Skin of body (tissue), 3 donors: ENCODE measurements at places on chromosomes 16 and 17. TPM values are rescaled to one million over a fixed set of nuclear protein-coding genes. Genes with fewer than 3 reads are reported as not detected.

Gene IL17C
- 0.39 TPM for total RNA-seq

Gene FNDC8
- total RNA-seq, result not detected

Gene NKD1
- 4.9 TPM for total RNA-seq

Gene MT1M
- total RNA-seq, result 1.5 TPM

Gene CHST5
- total RNA-seq, result 0.10 TPM

Gene RHOT1
- 66.4 TPM for total RNA-seq

Gene ELMO3
- 4.0 TPM for total RNA-seq

Gene METTL23
- total RNA-seq, result 18.1 TPM

Gene DUS2
- total RNA-seq, result 11.0 TPM

Gene KCNAB3
- 2.2 TPM for total RNA-seq

Gene ADCY9
- 11.1 TPM for total RNA-seq
